ENCODE measurements at places on chromosomes 1 and 21.
A peak's percentile ranks its signal among the peaks of the same experiment; 100 is the strongest.

DNA sequence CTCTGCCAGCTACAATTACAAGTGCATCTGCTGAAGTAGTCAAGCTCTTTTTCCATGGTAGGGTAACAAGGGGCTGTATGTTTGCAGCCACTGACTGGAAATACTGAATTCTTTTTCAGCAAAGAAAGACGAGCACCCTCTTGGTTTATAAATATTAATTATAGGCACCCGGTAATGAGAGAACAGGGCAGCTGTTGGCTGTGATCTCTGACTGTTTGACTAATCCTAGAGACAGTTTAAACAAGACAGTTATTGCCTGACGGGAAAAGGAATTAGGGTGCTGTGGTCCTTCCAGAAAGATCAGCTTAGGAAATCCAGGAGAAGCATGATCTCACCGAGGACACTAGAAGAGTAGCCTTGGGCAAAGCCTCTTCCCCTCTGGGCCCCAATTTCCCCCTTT, 183.7 kb upstream of the ZC3H12A start:
- DNase-seq, result no peak

DNA sequence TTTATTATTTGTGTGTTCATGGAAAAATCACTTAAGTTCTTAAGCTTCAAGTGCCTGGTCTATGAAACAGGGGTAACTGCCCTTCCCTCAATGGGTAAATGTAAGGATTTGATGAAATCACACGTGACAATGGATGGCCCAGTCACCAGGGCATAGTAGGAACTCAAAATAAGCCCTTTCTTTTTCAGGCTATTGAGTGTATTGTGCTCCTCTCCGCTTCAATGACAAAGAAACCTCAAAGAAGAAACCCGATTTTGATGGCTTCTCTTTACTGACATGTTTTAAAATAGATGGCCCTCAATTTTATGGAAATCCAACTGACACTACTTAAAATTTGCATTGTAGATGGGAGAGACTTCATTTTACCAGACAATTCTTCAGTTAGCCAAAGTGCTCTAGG, 543.5 kb downstream of the OMA1 start:
- no peak for DNase-seq

- DNase-seq, result no peak
These were observed 300.0 kb upstream of the VAMP3 start for GRCh38 chr1:7470904-7471638.

GRCh38 chr1:169473347-169473746, 12.4 kb downstream of the SLC19A2 start:
- DNase-seq, result no peak

DNA sequence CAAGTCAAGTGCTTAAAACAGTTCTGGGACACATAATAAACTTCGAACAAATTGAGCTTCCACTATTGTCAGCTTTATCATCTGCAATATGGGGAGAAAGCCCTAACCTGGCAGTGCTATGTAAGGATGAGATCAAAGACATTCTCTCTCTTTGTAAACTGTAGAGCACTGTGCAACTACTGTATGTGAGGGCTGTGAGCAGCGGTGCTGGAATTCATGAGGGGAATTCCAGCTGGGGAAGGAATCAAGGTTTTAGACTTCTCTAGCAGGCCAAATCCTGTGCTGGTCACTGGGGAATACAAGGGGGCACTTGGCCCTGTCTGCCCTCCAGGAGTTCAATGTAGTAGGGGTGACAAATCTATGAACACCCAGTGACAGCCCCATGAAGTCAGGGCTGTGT, 9.3 kb downstream of the FAM151A start:
- no peak for DNase-seq

GRCh38 chr1:45407629-45408287, 67.5 kb upstream of the MUTYH start:
- no peak for DNase-seq

GRCh38 chr1:229170274-229170673, 100.6 kb upstream of the RAB4A start:
- no peak for DNase-seq

DNA sequence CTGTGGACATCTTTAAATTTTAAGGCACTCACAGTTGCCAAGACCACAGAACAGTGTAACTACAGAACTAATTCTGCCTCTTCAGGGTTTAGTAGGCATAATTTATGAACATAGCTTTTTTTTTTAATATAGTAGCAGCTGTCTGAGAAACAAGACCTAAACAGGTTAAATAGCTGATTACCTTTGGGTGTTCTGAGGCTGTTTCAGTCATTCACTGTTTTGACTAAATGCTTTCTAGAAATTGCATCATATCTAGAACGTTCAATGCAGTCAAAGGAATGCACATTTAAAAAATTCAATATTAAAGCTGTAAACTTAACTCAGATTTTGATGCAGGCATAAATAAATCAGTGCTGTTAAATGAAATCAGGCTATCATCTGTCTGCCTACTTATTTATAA, 101.6 kb downstream of the BRINP3 start:
- no peak for DNase-seq

GRCh38 chr21:31473685-31474345, 129.8 kb upstream of the TIAM1 start:
- DNase-seq, result no peak

DNA sequence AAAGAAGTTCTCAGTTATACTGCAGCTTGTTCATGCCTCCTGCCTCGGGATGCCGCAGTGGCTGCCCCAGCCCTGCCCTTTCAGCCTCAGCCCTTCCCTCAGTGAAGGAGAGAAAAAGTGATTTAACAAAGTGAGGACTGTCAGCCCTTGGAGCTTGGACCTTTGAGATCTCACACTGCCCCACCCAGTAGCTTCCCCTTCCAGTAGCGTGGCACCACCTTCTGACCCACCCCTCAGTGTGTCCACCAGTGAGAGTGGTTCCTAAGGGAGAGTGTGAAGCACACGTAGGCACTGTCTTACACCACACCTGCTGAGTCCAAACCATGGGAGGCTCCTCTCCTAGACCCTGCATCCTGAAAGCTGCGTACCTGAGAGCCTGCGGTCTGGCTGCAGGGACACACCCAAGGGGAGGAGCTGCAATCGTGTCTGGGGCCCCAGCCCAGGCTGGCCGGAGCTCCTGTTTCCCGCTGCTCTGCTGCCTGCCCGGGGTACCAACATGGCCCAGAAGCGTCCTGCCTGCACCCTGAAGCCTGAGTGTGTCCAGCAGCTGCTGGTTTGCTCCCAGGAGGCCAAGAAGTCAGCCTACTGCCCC, at the start of gene CDA:
CDA (plus strand) TSS at position 464 of the 592 bp plus-strand sequence; CDS start at position 497, 33 bp downstream.
- DNase-seq, result no peak

- no peak for DNase-seq
These were observed 68.0 kb downstream of the FAAP20 start for GRCh38 chr1:2126331-2127186.

GRCh38 chr1:41318135-41318534, 43.1 kb upstream of the FOXO6 start:
- DNase-seq, result no peak

GRCh38 chr1:188170935-188171334, 1342.2 kb downstream of the PLA2G4A start:
- DNase-seq, result no peak

GRCh38 chr1:207822602-207823451, 71.0 kb downstream of the CD46 start:
- DNase-seq, result peak; percentile 52

DNA sequence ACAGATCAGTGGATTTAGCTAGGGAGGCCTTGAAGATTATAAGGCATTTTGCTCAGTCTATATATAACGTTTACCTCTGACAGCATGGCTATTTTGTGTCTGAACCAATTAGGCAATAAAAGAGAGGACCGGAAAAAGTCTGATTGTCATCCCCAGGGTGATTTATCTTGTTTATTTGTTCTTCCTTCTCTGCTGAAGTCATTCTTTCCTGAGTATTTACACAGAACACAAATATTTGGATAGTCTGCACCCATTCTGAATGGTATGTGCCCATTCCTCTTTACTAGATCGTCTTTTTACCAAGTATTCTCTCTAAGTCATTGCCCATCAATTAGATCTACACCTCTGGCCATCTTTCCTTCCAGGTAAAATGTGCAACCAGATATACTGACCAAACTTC, 1602.9 kb downstream of the KCNT2 start:
- DNase-seq, result no peak

DNA sequence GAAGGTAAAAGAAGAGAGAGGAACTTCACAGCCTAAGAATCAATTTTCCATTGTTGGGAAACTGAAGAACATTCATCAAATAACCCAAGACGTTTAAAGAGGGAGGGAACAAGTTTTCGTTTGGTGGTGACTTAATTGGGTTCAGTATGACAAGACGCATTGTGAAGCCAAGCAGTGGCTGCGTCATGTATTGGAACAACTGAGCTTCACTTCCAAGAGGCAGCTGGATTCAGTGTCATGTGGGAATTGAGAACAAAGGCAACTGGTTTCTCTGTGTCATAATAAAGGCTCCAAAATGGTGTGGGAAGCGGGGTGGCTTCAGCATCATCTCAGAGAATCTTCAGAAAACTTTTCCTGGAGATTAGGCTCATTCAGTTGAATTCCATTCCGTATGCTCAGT, 29.8 kb upstream of the RC3H1 start:
- DNase-seq, result no peak

GRCh38 chr1:240194120-240194519, 102.4 kb downstream of the FMN2 start:
- no peak for DNase-seq

- no peak for DNase-seq
These were observed at the start of gene MASP2 for GRCh38 chr1:11046625-11047365. Gene MASP2 (minus strand): TSS chr1:11047239. CDS start chr1:11047207, 32 bp downstream.

DNA sequence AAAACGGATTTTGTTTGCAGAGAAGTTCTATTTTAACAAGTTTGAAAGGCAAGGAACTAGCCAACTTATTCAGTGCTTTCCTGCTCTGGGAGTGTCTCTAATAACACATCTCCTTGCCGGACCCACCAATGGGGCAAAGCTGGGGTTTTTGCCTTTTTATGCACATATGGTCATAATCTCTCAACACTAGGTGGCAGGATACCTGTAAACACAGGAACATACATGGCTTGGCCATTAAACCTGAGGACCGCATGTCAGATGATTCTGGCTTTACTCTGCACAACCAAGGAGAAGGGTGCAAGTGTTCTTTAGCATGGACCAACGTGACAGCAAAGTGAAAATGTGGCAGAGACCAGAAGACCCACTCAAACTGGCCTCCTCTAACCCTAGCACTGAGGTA, 4.9 kb downstream of the TMEM9 start:
- no peak for DNase-seq

DNA sequence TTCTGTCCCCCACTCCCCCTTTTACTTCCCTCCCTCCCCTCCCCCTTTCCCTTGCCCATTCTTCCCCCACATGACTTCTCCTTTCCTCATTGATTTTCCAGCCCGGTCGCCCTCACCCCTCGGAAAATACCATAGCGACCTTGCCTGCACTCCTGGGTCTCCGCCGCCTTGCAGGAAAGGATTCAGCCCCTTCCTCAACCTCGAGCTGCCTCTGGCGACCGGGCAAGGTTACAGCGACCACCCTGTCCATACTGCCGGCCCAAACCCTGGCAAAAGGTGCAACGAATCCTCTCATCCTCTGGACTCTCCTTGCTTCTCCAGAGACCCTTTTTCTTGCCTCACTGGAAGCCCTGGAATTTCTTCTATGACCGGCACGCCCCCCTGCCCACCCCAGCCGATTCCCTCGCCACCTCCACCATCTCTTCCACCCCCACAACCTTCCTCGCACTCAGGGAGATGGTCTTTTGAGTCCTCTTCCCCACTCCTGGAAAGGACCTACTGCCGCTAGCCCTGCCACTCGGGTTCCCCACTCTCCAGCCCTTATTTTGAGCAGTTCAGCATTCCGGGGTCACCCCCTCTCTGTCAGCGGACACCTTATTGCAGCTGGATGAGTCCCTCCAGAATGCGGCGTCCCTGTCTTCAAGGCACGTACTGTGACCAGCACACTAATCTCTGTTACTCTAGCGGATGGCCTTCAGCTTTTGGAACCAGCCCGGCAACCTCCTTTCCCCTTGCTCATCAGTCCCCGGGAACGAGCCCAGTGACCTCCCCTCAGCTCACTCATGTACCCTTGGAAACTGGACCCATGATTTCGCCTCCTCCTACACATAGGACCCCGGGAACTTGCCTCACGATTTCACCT, 846 bp downstream of the NSUN4 start:
- DNase-seq, result no peak

GRCh38 chr1:184975208-184975870, 1.0 kb upstream of the NIBAN1 start:
- DNase-seq, result no peak

- no peak for DNase-seq
These were observed 20.6 kb downstream of the TOR1AIP2 start for GRCh38 chr1:179857009-179857408.

GRCh38 chr1:74485622-74486021, 26.8 kb downstream of the LRRC53 start:
- no peak for DNase-seq

GRCh38 chr1:61445269-61445825, 279.6 kb downstream of the TM2D1 start:
- no peak for DNase-seq

- DNase-seq, result no peak
These were observed 6.8 kb upstream of the PDZK1IP1 start for GRCh38 chr1:47196622-47197021.

DNA sequence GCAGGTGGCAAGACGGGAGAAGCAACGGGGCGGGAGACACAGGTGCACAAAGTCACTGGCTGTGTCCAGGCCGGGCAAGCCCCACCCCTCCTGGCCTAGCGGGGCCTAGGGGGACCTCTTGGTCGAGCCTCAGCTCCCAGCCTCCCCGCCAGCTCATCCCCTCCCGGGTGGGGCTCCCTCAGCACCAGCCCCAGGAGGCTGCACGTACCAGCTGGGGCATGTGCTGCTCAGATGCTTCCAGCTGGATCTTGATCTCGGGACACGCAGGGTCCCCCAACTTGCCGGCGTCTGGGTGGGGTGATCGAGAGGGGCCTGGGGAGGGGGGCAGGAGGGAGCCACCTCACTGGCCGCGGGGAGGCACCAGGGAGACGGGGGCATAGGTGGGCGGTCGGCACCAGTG, 71.4 kb downstream of the RAP1GAP start:
- no peak for DNase-seq

GRCh38 chr21:45041351-45041805, 33.0 kb upstream of the ADARB1 start:
- no peak for DNase-seq

DNA sequence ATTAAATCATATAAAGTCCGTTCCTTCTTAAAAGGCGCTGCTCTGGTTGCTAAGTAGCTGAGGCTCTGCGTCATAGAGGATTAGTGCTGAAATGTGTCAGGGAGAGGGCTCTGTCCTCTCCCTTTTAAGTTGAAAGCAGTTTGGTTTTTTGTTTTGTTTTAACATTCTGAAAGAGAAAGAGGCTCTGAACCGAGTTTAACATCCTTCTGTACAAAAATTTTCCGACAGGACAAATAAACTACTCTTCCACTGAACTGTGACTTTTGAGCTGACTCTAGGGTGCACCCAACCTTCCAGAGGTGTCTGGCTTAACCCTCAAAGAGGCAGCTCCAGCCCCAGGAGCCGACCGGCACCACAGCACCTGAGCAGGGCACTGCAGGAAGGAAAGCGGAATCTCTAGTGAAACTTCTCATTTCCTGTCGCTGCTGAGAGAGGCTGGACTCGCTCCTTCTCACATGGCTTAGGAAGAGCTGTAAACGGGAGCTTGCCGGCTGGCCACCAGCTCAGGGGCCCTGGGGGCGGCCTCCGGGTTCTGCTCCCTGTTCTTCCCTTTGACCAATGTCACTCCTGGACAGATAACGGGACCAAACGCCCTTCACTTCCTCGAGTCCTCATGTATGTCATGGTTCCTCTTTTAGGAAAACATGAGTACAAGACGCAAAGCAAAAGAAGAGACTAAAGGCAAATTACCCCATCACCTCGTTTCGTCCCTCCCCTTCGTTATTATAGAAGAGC, 1.2 kb downstream of the VAV3 start:
- no peak for DNase-seq

All from activated CD4-positive, alpha-beta T cell treated with anti-CD3 and anti-CD28 coated beads for 24 hours (primary cell).